Uterus (tissue), 4 donors: ENCODE measurements at places on chromosomes 2 and 18.

- DNase-seq: no peak
Measured at GRCh38 chr18:1999387-1999786, 571.9 kb downstream of the METTL4 start.

DNA sequence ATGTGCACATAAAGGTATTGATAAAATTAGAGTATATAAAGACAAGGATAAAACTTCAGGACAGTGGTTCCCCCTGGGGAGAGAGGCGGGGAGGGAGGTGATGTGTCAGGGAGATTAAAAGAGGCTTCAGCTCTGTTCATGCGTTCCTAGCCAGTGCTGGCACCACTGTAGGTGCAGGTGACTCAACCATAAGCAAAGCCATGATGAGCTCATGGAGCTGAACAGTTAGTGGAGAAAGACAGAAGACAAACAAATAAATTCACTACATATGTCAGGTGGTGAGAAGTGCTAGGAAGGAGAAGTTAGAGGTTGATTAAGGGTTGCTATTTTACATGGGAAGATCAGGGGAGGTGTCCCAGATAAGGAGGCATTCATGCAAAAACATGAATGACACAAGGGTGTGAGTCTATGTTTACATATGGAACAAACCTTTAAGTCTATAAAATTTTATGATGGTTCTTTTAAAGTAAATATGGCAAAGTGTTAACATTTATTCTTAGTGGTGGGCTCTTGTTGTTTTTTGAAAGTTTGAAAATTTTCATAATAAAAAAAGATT is 136.0 kb downstream of the ANKRD44 start:
- no peak for DNase-seq

- no peak for DNase-seq
Measured at GRCh38 chr2:26582890-26583289, 58.3 kb downstream of the CIB4 start.

DNA sequence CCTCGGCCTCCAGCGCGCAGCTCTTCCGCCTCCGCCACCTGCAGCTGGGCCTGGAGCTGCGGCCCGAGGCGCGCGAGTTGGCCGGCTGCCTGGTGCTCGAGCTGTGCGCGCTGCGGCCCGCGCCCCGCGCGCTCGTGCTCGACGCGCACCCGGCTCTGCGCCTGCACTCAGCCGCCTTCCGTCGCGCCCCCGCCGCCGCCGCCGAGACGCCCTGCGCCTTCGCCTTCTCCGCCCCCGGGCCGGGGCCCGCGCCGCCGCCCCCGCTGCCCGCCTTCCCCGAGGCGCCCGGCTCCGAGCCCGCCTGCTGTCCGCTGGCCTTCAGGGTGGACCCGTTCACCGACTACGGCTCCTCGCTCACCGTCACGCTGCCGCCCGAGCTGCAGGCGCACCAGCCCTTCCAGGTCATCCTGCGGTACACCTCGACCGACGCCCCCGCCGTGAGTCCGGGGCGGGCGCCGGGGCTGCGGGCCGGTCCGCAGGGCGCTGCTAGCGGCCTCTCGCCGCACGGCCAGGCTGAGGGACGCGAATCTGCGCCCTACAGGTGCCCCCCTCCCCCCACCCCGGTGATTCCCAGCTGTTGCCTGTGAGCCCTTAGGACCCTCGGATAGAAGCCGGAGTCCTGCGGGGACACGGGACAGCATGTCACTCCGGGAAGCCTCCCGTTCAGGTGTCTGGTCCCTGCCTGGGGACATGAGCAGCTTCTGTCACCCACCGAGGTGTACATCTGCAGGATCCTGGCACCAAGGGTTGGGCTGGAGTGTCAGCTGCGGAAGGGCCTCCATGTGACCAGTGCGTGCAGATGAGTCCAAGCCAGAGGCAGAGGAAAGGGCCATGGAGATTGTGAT is 616 bp downstream of the RNPEPL1 start:
- DNase-seq: peak; percentile 66

DNA sequence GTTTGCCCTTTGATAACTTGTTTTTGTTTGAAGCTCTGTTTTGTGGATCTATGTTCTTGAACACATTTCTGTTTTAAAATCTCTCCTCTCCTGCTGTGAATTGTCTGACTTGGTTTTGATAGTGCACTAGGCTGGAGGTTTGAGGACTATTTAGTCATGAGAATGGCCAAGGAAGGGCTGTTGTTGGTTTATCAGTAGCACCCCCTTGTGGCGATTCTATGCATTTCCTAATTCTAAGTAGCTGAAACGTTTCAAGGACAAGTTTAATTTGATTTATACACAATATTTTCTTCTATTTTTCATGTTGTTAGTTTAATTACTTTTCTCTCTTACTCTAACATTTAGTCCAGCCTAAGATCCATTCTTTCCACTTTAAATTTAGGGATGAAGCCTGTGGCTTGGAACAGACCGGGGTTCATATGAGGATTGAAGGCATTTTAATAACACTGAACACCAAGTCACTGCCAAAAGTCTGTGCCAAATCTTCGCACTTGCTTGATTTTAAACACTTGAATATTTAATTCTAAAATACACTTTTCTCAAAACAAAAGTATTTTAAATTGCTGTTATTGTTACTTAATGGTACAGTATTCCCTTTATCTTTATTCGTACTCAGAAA is 166.0 kb downstream of the SOCS6 start:
- no peak for DNase-seq

- no peak for DNase-seq
Measured at GRCh38 chr2:46266134-46266533, 31.1 kb upstream of the EPAS1 start.

DNA sequence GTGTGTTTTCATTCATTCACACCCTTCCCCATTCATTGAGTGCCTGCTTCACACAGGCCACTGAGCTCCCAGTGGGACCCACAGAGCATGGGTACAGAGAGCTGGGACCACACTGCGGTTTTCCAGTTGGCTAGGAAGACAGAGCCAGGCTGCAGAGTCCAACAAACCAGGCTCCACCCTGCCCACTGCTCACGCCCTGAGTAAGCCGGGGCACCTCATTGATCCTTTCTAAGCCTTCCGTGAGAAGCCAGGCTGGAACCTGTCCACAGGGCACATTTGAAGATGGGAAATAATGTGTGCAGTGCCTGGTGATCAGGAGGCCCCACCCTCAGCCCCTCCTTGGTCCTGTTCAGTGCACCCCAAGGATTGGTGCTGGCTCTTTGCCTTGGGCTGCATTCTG is 13.5 kb downstream of the KCNIP3 start:
- DNase-seq: no peak

- no peak for DNase-seq
Measured at GRCh38 chr2:200050921-200051610, 95.7 kb downstream of the MAIP1 start.

DNA sequence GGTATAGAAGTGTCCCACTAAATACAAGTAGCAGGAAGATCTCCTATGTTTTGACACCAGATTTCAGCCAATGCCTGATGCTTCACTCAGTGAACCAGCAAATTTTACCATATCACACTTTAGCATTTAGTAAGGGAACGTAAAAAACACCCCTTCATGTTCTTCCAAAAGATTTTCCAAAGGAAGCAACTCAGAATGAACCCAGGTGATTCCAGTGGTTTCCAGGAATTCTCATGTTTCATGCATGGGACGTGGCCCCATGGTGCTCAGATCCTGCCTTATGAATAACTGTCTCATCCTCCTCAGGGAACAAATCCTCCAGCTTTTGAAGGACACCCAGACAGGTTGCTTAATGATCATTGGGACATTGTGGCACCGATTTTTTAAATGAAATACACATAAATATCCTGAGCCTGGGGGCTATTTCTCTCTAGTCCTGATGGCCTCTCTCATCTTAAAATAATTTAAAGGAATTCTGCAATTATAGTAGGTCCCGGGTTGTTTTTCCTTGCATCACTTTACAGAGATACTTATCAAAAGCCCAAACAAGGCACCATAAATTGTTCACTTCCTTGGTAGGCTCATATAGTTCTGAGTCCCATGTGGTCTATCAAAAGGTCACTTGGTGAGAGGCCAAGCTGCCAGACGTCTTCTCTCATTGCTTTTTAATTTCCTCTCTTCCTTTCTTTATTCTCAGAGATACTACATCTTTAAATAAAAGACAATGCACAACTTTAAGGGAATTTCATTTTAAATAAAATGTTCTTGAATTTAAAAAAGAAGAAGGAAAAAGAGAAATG is 261.0 kb downstream of the ZNF516 start:
- no peak for DNase-seq

DNA sequence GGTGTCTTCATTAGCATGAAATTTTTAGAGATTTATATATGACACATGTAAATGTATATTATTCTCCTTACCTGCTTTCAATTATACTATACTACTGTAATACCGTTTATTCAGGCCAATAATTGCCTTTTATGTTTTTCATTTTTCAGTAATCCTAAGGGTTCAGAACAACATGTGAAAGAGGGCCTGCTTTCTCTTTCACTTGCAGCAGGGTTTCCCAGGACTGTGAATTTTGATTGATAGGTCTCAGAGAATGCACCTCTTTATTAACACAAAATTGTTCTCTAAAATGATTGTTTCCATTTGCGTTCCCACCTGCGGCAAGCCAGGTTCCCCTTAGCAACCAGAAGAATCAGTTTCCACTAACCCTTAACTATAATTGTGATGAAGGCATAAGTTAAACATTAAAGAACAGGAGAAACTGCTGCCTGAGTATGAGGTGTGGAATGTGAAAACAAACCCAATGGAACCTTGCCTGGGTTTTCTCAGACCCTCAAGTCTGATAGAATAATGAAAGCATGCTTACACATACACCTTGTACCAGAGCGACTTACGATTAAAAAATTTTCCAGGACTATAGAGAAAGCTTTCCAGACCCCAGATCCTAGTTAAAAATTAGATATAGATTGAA is 1591.2 kb upstream of the LRRTM1 start:
- DNase-seq: no peak

DNA sequence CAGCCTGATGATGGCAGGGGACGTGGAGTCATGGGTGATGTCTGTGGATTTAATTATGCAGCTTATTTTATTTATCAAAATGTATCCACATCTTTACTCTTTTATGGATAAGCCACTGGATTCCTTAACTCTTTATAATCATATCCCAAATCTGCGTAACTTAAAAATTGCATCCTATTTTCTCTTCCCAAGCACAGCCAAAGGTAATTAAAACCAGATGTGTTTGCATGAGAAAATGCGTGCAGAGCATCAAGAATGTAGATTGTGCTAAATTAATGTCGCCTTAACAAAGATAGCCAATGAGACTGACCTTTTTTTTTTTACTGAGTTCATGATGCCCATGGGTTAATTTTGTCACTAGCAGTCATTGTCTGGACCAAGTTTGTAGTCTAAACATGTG is 10.0 kb downstream of the SH3RF3 start:
- DNase-seq: no peak

DNA sequence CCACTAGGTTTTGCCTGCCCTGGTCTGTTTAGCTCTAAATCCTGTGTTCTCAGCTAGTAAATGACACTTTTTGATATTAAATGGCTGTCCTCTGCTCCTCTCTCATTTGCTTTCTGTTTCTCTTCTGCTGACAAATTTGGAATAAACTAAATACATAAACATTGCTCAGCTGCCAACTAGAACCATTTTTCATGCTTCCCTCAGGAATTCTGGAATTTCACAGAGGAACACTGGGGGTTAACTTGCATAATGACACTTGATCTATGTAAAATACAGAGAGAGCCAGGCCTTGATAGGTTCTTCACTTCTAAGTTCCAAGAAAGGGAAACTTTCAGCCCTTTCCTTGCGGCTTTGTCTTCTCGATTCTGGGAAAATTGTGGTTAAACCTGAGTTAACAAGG is 450.6 kb upstream of the ST6GAL2 start:
- DNase-seq: no peak

- DNase-seq: no peak
Measured at GRCh38 chr2:202847693-202848524, 23.7 kb downstream of the ICA1L start.

- DNase-seq: no peak
Measured at GRCh38 chr2:40740419-40740818, 288.5 kb upstream of the SLC8A1 start.

GRCh38 chr18:68608851-68609490 is 105.9 kb downstream of the TMX3 start:
- no peak for DNase-seq

DNA sequence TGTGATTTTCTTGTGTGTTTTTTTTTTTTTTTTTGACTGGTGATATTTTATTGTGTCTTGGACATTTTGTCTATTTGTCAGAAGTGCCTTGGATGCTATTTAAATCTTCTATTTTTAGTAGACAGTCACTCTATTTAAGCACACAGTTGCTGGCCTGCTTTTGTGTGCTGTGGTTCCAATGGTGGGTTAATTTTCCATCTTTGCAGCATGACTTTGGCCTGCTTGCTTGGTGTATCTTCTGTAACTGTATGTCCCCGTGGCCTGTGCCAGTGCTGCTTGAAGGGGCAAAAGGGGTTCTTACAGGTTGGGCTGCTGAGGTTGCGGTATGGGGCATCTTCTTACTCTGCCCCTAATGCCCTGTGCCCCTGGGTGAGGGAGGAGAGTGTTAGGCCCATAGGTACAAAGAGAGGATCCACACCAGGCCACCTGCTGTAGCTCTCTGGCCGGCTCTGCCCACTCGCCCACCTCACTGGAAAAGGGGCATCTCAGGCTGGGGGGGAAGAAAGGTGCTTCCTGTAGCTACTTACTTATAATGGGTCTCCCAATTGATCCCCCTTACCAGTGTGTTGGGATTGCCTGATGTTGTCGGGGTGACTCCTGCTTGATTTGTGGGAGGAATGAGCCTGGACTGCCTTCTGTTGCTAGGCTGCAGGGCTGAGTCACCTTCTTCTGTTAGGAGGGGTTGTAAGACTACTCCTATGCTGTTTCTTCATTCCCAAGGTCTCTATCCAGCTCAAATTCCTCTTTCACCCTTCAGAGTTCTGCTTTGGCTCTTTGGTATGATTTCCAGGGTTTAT is 490.0 kb upstream of the HS6ST1 start:
- DNase-seq: no peak

DNA sequence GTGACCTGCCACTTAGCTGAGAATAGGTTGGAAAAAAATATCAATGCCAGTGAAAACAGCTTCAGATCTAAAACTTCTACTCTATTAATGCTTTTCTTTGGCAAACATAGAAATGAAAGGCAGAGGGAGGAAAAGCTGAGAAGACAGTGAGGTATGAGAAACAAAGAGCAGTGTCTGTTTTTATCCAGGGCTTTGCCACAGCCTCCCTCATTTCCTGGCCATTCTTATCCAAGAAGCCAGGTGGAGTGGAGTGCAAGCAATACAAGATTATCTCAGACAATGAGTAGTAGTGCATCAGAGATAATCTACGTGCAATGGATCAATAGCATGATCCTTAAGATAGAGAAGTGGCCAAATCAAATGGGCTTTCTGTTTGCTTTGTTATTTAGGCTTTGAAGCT is 808.7 kb upstream of the PIK3C3 start:
- DNase-seq: no peak
